ENCODE measurements at places on chromosomes 6 and 20.
A peak's percentile ranks its signal among the peaks of the same experiment; 100 is the strongest.

DNA sequence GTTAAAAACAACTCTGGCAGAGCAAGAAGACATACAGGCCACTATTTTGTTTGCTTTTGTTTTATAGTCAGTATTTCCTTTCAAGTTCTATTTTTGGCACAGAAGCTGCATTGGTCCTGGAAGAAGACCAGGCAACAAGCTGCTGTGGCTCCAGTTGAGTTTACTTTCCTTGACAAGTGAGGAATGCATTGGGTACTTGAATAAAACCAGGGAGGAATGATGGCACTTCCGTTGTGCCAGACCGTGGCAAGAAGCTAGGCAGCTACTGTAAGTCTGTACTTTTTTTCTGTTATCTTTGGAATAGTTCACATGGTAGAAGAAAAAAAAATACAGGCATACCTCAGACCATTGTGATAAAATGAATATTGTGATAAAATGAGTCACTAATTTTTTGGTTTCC, 66.3 kb downstream of the NCOA3 start:
- H3K36me3 ChIP-seq: peaks cover 49% of the 10 kb centered on the region
- H3K27me3 ChIP-seq: peaks cover 4% of the 10 kb centered on the region
- H3K4me1 ChIP-seq: peaks cover 21% of the 10 kb centered on the region
- no peak for DNase-seq

DNA sequence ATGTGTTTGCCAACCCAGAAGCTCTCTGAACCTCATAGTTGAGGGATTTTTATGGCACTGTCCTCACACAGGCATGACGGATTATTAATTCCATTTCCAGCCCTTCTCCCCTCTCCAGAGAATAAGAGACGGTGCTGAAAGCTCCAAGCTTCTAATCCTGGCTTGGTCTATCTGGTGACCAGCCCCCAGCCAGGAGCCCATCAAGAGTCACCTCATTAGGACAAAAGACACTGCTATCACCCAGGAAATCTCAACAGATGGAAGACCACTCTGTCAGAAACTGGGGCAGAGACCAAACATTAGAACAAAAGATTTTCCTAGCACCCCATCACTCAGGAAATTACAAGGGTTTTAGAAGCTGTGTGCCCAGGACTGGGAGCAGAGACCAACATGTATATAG, 48.2 kb downstream of the STMND1 start:
- peaks cover 7% of the 10 kb centered on the region for H3K4me1 ChIP-seq
- H3K27me3 ChIP-seq: peaks cover 4% of the 10 kb centered on the region
- no peak for DNase-seq
- peaks cover 6% of the 10 kb centered on the region for H3K36me3 ChIP-seq
- no peak overlapping the region for H3K4me3 ChIP-seq

GRCh38 chr20:59422872-59423544, 122.6 kb downstream of the EDN3 start:
- H3K27me3 ChIP-seq: peaks cover 20% of the 10 kb centered on the region
- no peak overlapping the region for H3K4me3 ChIP-seq
- peaks cover 5% of the 10 kb centered on the region for H3K4me1 ChIP-seq
- no peaks in the 10 kb centered on the region for H3K36me3 ChIP-seq
- H3K27ac ChIP-seq: no peak overlapping the region

- no peak for DNase-seq
- H3K27me3 ChIP-seq: no peaks in the 10 kb centered on the region
- H3K36me3 ChIP-seq: no peaks in the 10 kb centered on the region
- H3K27ac ChIP-seq: no peak overlapping the region
These were observed 122.5 kb downstream of the COL9A1 start for GRCh38 chr6:70180183-70180900.

GRCh38 chr6:106102034-106102433, 15.9 kb downstream of the PRDM1 start:
- H3K27ac ChIP-seq: no peak overlapping the region
- peaks cover 28% of the 10 kb centered on the region for H3K27me3 ChIP-seq
- H3K36me3 ChIP-seq: peaks cover 70% of the 10 kb centered on the region
- no peak for DNase-seq
- no peak overlapping the region for H3K4me3 ChIP-seq
- H3K4me1 ChIP-seq: peaks cover 51% of the 10 kb centered on the region

DNA sequence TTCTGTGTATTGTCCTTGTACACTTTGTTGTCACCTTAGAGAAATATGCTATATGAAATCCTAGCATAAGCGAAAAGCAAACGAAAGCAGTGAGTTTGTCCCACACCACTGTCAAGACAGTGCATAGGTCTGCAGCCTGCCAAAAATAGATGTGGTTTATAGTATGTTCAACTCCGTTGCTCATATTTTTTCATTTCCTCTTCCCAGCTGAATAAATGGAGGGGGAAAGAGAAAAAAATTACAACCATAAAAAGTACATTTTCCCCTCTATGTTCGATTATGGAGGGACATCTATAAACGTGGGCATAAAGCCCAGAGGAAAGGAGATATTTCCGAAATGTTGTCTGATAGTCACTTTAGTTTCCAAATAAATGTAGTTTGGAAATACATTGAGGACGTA, 25.8 kb downstream of the PRL start:
- H3K27ac ChIP-seq: no peak overlapping the region
- peaks cover 2% of the 10 kb centered on the region for H3K27me3 ChIP-seq
- H3K4me1 ChIP-seq: peaks cover 7% of the 10 kb centered on the region
- no peak overlapping the region for H3K4me3 ChIP-seq
- no peak for DNase-seq
- H3K36me3 ChIP-seq: peaks cover 8% of the 10 kb centered on the region

DNA sequence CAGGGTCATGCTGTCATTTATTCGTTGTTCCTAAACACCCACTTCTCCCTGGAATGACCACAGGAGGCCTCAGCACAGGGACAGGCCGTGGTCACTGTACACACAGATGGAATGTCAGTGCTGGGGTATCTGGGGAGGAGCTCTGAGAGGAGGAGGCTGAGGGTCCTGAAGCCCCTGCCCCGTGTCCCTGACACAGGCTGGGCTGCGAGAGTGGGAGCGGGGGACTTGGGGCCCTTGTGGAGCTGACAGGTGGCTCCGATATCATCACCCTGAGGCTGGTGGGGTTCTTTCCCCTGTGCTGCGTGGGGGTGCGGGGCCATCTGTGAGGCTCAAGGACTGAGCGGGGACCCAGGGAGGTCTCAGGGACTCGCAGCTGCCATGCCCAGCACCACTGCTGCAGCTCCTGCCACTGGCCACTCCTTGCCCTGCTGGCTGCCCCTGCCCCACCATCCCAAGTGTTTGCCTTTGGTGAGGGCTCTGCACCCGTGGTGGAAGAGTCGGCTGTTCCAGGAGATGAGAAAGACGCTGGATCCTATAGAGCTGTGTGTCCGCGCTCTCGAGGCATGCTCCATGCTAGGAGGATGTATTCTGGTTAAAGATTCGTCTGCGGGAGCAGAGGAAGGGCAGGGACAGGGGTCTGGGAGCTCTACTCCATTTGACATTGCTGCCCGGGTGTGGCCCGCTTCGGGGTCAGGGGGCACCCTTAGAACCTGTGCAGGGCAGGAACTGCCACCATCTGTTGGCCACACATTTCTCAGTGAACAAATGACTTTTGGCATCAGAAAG, 18.9 kb downstream of the NPEPL1 start:
- H3K4me1 ChIP-seq: peaks cover 44% of the 10 kb centered on the region
- H3K27ac ChIP-seq: peak overlapping the region; percentile 25
- DNase-seq: no peak
- peaks cover 15% of the 10 kb centered on the region for H3K27me3 ChIP-seq
- no peak overlapping the region for H3K4me3 ChIP-seq
- peaks cover 11% of the 10 kb centered on the region for H3K36me3 ChIP-seq

DNA sequence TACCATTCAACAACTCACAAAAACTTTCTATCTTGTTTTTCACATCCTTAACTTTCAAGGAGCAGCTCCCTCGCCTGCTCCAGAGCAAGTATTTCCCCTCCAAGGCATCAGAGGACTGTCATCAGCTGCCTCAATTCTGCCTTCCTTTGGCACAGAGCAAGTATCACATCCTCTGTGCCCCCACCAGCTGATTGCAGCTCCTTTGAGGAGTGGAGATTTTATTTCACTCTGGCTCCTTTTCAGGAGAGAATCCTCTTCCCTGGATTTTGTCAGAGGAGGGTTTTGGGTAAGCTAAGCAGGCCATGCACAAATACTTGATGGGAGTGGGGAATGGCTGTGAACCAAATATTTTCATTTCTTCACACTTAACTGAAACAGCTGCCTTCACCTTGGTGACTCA, 610.5 kb upstream of the FLRT3 start:
- DNase-seq: no peak
- peaks cover 26% of the 10 kb centered on the region for H3K4me1 ChIP-seq

- peaks cover 6% of the 10 kb centered on the region for H3K36me3 ChIP-seq
- peaks cover 7% of the 10 kb centered on the region for H3K27me3 ChIP-seq
- no peak overlapping the region for H3K27ac ChIP-seq
- DNase-seq: no peak
- H3K4me3 ChIP-seq: no peak overlapping the region
- H3K4me1 ChIP-seq: peaks cover 50% of the 10 kb centered on the region
These were observed 110.1 kb upstream of the JAG1 start for GRCh38 chr20:10783707-10784553.

GRCh38 chr6:33320315-33321181, 3.0 kb upstream of the ZBTB22 start:
- peaks cover 28% of the 10 kb centered on the region for H3K36me3 ChIP-seq
- DNase-seq: no peak
- peaks cover 81% of the 10 kb centered on the region for H3K4me1 ChIP-seq
- H3K27ac ChIP-seq: peak overlapping the region; percentile 96

Data from nephron progenitor cell (in vitro differentiated cells).